ENCODE measurements at places on chromosomes 3 and 15.

- no peak for DNase-seq
Measured at GRCh38 chr3:72102112-72102616, 317.2 kb upstream of the PROK2 start.

- no peak for DNase-seq
Measured at GRCh38 chr3:128390867-128391266, 75.8 kb downstream of the DNAJB8 start.

DNA sequence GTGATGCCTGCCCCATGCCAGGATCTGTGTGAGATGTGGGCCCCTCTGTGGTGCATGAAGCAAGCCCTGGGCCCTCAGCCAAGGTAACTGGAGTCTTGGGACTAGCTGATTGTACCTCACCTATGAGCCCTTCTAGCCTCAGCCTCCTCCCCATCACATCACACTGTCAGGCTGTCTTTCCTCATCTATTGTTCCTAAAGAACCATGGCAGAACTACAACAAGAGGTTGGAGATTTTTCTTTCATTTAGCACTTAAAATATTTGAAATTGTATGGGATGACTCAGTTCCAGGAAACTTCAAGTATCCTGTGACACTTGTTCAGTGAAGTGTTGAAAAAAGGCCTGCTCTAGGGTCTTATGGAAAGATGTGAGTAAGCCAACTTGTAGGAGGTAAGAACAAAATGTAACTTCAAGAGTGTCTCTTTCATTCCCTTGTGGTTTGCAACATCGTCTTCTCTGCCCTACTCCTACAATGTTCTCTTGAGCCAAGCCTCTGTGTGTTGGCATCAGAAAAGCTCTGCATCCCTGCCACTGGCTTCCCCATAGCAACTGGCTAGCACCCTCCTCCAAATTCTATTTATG is 58.7 kb upstream of the TIPARP start:
- DNase-seq = no peak

GRCh38 chr3:66495668-66496045 is 5.2 kb downstream of the LRIG1 start:
- no peak for DNase-seq

GRCh38 chr3:190325923-190326322 is 3.7 kb upstream of the CLDN1 start:
- DNase-seq = no peak

- no peak for DNase-seq
Measured at GRCh38 chr3:52245322-52246263, at the start of gene PPM1M. Gene PPM1M (plus strand): TSS chr3:52245759. CDS start chr3:52245825, 66 bp downstream.

- no peak for DNase-seq
Measured at GRCh38 chr3:116483135-116483534, 37.8 kb upstream of the LSAMP start.

GRCh38 chr3:42544492-42545283 is 37.1 kb downstream of the SEC22C start:
- no peak for DNase-seq

DNA sequence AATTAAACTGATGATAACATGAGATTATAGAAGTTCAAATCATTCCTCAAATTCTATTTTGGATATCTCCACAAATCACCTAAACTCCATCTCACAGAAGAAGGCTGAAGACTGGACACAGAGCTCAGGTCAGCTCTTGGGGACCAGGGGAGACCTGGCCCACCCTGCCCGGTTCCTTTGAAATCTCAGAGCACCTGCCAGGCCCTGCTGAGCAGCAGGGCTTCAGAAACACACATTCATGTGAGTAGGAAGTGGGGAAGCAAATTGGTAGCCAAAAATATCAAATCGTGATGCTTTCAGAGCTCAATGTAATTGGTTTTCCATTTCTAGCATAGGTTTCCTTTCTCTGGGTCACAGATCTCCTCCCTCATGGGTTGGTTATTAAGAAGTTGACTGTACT is 76.2 kb downstream of the OCA2 start:
- no peak for DNase-seq

DNA sequence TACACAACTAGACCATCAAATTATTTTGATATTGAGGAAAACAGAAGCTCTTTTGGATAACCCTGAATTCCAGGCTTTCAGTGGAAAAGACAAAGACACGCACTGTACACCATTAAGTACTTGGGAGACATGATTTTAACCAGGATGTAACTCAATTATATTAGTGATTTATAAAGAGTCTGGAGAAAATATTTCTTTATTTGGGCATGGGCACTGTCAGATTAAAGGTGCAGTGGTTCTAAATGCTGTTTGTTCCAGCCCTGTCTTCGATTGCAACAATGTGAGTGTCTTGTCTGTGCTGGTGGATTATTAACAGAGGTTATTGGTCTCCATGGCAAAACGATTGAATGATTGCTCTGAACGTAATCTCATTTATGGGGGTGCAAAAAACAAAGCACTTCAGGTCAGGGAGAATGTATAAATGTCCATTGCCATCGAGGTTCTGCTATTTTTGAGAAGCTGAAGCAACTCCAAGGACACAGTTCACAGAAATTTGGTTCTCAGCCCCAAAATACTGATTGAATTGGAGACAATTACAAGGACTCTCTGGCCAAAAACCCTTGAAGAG is at the start of gene TM4SF4:
TSS of gene TM4SF4 (plus strand) at position 448 of the 568 bp plus-strand sequence. CDS start 181 bp downstream, outside the sequence.
- no peak for DNase-seq

GRCh38 chr3:147392625-147392946 is 13.8 kb downstream of the ZIC4 start:
- no peak for DNase-seq
